ENCODE measurements at places on chromosomes 4 and X. TPM values are rescaled to one million over a fixed set of nuclear protein-coding genes. Genes with fewer than 3 reads are reported as not detected.

The ZGRF1 gene
- total RNA-seq = 31.0 TPM

The SRD5A3 gene
- total RNA-seq = 32.4 TPM

The RENBP gene
- total RNA-seq = 12.8 TPM

GRCh38 chr4:40842725-40843423 is 93.1 kb downstream of the NSUN7 start:
- no peak for DNase-seq
- H3K27me3 ChIP-seq = peaks cover 5% of the 10 kb centered on the region
- no peak overlapping the region for H3K27ac ChIP-seq
- no peak overlapping the region for H3K4me3 ChIP-seq

DNA sequence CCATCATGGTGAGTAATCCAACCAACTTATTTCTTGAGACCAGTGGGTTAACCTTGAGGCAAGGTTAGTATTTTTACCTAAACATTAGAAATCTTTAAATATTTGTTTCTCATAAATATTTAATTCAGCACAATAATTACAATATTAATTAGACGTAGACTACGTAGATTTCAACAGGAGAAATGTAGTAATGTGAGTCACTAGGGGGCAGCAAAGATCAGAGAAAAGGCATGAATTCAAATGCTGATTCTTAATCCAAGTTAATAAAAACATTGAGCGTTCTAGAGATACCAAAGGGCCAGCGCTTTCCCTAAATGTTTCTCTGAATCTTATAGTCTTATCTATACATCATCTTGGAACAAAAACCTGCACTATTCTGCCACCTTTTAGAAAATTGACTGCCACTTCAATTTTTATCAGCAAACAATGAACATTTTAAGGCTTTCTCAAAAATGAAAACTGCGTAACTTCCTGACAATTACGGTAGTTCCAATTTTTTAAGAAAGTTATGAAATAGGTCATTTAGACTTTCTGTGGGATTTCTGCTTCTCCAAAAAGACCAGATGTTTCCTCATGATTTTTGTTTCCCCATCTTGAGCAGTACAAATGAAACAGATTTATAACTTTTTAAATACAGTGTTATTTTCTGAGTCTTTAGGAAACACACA is 180.7 kb downstream of the GASK1B start:
- no peaks in the 10 kb centered on the region for H3K36me3 ChIP-seq
- H3K27ac ChIP-seq = no peak overlapping the region
- no peaks in the 10 kb centered on the region for H3K4me1 ChIP-seq
- H3K4me3 ChIP-seq = no peak overlapping the region

GRCh38 chr4:3680656-3681055 is 85.5 kb upstream of the ADRA2C start:
- H3K4me3 ChIP-seq = no peak overlapping the region
- H3K4me1 ChIP-seq = no peaks in the 10 kb centered on the region
- DNase-seq = no peak
- peaks cover 2% of the 10 kb centered on the region for H3K27me3 ChIP-seq
- no peaks in the 10 kb centered on the region for H3K36me3 ChIP-seq
- H3K27ac ChIP-seq = no peak overlapping the region

GRCh38 chr4:80210549-80210948 is 13.2 kb downstream of the PRDM8 start:
- H3K27ac ChIP-seq = no peak overlapping the region
- DNase-seq = no peak
- no peak overlapping the region for H3K4me3 ChIP-seq

DNA sequence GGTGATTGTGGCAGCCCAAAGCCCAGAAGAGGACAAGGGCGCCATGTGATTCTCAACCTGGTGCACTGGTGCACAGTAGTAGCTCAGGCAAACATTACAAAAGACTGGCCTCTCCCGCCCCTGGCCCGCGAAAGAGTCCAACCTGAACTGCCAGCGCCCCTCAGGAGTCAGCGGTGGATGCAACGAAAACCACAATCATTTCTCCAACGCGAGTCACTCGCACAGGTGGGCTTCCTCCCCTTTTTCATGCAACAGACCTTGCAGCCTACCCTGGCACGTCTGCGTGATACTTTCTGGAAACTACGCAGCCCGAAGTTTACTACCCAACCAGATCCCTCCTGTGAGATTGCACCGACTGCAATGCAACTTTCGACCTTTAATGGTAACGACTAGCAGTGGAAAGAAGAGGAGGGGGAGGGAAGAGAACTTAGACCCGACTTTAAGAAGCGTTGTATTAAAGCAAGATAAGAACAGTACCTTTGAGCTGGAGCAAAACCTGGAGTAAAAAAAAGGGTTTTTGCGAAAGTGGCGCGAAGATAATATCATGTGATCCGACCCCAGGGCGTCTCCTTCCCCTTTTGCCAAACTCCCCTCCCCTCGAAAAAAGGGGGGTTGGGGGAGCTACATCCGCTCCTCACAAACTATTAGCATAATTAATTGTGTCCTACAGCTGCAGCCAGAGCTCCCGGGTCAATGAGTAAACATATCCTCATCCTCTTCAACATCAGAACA is 63.3 kb upstream of the CCDC160 start:
- H3K36me3 ChIP-seq = peaks cover 25% of the 10 kb centered on the region
- H3K4me1 ChIP-seq = peaks cover 23% of the 10 kb centered on the region
- H3K27ac ChIP-seq = peak overlapping the region; percentile 91

DNA sequence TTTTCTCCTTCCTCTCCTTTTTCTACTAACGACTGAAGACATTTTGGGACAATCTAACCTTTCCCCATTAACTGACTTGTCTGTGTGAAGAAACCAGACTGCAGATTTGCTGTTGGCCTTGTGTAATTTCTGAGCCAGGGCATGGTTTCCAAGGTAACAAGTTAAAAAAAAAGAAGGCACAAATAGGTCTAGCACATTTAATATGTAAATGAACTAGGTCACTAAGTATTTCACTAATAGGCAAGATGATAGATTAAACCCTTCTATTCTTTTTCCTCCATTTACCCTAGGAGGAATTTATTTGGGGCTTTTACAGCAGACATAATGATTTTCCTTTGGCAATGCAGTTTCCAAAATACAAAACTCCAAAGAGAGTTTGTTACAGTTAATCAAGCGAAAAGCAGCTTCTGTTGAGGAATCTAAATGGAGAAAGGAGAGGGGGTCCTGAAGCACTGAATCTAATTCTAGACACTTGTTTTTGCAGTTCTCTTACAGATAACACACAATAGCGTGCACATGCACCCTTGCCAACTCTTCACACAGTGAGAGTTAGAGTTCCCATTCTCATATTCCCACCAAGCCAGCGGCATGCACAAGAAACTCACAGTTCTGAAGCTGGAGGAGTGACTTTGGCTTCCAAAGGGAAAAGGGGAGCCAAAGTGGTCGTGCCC is 72.0 kb downstream of the TSPAN5 start:
- no peak overlapping the region for H3K27ac ChIP-seq
- no peak for DNase-seq

GRCh38 chr4:107531927-107532326 is 188.1 kb downstream of the PAPSS1 start:
- H3K27me3 ChIP-seq = peaks cover 5% of the 10 kb centered on the region
- no peak overlapping the region for H3K4me3 ChIP-seq
- H3K27ac ChIP-seq = no peak overlapping the region
- no peak for DNase-seq

GRCh38 chr4:102869569-102870197 is 891 bp downstream of the CISD2 start:
- H3K27ac ChIP-seq = peak overlapping the region; percentile 99
- DNase-seq = no peak
- H3K4me3 ChIP-seq = peak overlapping the region; percentile 93
- peaks cover 26% of the 10 kb centered on the region for H3K36me3 ChIP-seq

GRCh38 chrX:56429581-56429980 is 133.8 kb upstream of the UBQLN2 start:
- peaks cover 5% of the 10 kb centered on the region for H3K36me3 ChIP-seq
- no peak for DNase-seq
- H3K27ac ChIP-seq = no peak overlapping the region
- H3K4me1 ChIP-seq = no peaks in the 10 kb centered on the region
- no peak overlapping the region for H3K4me3 ChIP-seq
- peaks cover 2% of the 10 kb centered on the region for H3K27me3 ChIP-seq
